ENCODE measurements at places on chromosomes 6 and 20.

- no peak for DNase-seq
Observed at GRCh38 chr6:52424513-52424912, 4.4 kb downstream of the EFHC1 start.

- DNase-seq: no peak
Observed at GRCh38 chr6:7919871-7920270, 9.3 kb upstream of the TXNDC5 start.

DNA sequence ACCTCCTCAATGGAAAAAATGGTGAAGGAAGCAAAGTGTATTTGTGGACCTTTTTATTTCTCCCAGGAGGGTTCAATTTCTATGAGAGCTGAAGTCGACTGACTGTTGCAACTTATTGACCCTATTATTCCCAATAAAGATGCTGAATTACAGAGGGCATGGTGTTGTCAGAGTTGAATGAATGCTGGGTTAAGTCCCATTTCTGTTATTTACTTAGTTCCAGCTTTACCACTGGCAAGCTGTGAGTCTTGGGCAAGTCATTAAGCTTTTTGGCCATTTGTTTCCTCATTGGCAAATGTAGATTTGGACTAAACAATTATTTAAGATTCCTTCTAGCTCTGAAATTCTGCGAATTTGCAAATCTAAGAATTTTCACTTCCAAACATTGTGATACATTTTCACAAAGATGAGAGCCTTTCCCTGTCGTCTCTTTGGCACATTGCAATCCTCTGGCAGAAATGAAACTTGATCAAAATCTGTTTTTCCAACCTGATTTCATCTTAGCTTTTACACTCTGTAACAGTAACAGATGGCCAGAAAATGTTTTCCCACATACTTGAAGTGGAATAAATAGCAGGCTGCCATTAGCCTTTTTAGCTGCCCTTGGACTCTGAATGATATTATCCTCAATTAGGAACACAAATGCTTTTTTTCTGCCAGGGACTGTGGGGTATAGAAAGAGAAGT is 21.3 kb downstream of the BLTP3A start:
- DNase-seq: no peak

DNA sequence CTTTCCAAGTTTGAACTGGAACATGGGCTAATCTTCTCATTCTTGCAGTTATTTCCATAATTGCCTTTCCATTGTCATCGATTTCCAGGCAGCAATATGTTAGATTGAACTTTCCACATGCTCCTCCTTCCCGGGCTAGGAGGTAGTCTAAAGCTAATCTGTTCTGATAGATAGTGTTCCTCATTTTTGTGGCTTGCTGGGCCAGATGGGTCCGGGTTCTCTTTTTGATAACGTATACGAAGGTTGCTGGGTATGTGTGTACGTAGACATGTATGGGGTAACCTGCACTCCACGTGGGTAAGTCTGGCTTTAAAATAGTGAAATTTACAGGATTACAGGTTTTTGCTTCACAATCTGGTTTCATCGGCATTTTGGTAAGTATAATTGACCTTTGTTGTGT is 14.0 kb upstream of the GMPR start:
- no peak for DNase-seq

GRCh38 chr20:63070301-63070625 is 63.5 kb upstream of the BHLHE23 start:
- DNase-seq: no peak

GRCh38 chr6:138769102-138769676 is 4.4 kb upstream of the CCDC28A start:
- DNase-seq: no peak

GRCh38 chr20:45433316-45433715 is 17.4 kb downstream of the PIGT start:
- DNase-seq: no peak

DNA sequence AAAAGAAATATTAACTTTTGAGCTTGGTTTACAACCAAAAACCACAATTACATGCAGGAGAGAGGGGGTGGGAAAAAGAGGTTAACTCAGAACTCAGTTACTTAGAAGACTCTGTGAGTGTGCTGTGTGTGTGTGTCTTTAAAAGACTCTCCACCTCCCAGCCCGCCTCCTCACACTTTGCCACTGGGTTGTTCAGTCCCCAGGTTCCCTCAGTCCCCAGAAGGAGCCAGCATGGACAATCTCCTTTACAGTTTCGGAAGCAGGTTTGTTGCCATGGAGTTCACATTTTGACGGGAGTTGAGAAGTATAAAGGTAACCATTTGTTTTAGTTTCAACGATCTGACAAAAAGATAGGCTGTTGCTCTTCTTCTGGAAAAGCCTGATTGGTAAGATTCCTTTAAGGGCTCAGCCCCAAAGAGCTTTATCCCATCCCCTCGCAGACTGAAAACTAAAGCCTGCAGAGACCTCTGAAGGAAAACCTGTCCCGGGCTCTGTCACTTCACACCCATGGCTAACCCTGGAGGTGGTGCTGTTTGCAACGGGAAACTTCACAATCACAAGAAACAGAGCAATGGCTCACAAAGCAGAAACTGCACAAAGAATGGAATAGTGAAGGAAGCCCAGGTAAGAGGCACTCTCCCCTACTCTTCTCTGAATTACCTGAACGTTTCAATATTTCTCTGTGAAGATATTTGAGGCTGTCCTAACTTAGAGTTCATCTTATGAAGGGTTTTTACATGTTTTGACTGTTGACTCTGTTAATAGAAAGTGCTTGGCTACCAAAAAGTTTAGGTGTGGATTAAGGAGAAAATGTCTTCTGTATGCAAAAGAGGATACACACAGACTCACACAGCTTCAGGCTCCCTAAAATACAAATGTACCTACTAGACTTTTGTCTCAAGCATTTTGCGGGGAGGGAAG is at the start of gene SPTLC3:
Gene SPTLC3, plus strand, starts transcription at position 212 of the 921 bp plus-strand sequence. Its CDS starts 296 bp downstream, at position 508.
- no peak for DNase-seq

DNA sequence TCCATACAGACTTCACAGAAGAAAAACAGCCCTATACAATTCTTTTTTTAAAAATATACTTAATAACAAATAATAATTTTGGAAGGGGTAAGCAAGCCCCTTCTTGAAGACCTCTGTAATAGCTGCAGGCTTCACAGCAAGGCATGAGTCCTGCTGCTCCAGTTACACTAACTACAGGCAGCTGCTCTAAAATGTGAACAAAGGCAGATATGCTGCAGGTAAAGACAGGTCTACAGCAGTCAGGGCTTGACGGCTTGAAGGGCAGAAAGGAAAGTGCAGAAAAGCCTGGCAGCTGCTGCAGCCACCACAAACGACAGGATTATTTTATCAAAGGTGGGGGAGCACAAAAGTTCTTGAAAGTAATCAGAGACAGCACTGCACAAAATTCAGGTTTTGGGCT is 11.3 kb downstream of the FAXC start:
- no peak for DNase-seq

- DNase-seq: no peak
Observed at GRCh38 chr6:157514659-157515496, 133.9 kb downstream of the ZDHHC14 start.

DNA sequence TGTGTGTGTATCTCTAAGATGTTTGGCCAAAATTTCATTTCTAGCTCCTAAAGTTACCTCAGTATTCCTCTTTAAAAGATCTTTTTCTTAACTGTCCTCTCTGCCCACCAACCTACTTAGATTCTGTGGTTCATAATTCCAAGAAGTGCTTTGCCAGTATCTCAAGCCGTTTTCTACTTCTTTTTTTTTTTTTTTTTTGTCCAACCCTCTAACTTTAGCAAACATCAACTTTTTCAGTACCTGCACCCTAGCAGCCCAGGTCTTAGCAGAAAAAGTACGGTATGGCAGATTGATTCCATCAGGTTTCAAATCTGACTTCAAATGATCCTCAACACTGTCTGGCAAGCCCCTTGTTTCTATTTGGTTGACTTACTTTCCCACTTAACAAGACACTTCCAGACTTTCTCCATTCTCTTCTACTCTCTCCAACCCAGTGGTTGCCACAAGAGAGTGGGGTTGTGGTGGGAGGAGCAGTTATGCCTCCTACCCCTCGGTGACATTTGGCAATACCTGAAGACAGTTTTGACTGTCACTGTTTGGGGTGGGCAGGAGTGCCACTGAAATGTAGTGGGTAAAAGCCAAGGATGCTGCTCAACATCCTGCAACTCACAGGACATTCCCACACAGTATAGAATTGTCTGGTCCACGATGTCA is 10.8 kb upstream of the MAN1A1 start:
- no peak for DNase-seq

DNA sequence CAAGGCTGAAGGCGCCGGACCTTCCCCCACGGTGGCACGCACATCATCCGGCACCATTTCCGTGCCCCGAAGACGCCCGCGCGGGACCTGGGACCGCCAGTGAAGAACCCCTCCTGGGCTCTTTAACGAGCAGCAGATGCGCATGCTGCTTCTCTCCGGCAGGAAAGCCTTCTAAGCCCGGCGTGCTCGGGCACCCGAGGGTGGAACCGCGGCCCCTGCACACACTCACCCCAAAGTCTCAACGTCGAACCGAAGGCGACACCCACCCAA is 240 bp downstream of the FOXQ1 start:
- DNase-seq: no peak

DNA sequence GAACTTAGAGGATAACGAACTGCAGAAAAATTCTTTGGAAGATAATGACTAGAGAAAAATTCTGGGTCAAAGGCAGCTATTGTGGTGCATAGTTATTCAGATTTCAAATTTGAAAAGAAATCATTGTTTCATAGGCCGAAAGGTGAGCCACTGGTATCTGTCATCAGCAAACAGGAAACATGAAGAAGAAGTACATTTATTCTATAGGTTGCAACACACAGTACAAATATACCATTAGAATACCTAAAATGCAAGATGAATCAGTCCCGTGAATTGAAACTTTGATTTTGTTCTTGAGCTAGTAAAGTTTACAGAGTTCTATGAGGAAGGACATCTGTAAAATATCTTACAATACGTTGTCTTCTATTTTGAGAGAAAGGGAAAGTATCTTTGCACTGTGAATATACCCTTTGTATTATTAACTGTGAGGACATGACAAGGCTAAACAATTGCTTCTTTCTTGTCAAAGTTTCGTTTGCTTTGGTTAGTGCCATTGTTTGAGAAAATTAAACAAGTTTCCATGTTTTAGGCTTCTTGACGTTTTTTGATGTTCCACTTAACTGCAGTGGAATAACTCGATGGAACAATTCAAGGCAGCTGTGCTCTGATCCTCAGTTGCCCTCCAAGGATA is 84.7 kb downstream of the HDGFL1 start:
- no peak for DNase-seq

- no peak for DNase-seq
Observed at GRCh38 chr20:17627101-17627955, 54.7 kb downstream of the RRBP1 start.

- DNase-seq: no peak
Observed at GRCh38 chr20:62232194-62232593, 6.1 kb upstream of the OSBPL2 start.

- no peak for DNase-seq
Observed at GRCh38 chr20:37579106-37579505, 51.4 kb upstream of the BLCAP start.

DNA sequence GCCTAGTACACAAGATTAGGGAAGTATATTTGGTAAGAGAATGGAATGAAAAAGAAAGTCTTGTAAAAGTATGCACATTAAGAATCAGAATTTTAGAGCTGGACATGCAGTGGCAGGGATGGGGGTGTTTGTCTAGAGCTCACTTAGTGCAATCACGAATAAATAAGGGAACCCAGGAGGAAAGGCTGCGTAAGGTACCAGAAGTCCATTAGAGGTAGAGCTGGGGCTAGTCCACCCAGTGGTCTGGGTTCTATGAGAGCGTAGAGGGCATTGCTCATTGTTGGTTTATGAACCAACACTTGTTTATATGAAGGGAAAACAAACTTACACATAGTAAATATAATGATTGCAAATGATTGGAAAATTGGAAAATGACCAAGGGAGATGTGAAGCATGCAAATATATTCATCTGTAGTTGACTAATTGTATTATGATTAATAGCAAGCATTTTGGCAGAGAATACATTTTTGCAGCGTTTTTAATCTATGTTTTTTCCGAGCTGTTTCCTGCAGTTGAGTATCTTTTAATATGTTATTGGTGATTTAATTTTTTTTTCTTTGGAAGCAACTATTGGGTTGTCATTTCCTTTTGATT is 3.2 kb downstream of the CDC40 start:
- DNase-seq: no peak

- no peak for DNase-seq
Observed at GRCh38 chr6:20169786-20170185, 42.5 kb downstream of the MBOAT1 start.

DNA sequence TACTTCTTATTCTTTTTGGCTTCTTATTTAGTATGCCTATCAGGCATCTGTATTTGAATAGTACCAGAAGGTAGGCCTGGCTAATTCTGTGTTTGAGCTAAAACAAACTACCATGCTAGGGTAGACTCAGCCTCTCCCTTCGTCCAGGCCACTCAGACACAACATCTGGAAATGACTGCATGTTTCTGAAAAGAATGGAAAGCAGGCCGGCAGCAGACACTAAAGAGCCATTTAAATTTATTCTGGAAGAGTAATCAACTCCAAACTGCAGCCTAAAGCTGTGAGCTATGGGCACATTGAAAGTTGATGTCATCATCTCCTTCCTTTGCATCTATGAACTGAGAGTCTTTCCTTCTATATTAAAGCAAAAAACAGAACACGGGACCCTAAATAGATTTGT is 70.9 kb upstream of the SAMD5 start:
- no peak for DNase-seq
